ENCODE measurements at places on chromosomes 7 and 10.

GRCh38 chr10:95571390-95571789, 10.2 kb upstream of the SORBS1 start:
- no peak for DNase-seq

DNA sequence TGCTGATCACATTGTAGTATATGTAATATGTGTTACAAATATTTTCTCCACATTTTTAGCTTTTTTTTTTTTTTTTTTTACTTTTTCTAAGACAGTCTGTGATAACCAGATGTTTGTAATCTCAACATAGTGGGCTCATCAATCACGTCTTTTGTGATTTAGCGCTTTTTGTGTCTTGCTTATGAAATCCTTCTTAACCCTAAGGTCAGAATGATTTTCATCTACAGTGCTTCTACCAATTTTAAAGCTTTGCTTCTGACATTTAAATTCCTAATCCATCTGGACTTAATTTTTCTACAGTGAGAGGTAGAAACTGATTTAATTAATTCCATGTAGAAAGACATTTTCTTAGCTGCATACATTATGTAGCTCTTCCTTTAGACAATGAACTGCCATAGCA, 626.4 kb downstream of the TNS3 start:
- DNase-seq: no peak

DNA sequence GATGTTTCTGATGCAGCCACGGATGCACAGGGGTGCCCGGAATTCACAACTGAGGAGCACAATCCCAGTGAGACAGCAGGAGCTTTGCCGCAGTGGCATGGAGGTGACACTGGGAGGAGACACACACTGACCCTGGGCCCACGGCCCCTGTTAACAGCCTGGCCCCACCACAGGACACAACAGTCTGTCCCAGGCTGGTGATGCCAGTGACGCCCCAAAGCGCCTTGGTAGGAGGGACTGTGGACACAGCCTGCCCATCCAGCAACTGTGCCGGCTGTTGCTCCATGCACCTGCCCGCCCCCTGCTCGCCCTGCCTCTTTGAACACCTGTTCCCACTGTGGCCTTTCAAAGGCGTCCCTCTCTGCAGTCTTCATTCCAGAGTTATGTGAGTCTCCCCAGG, 49.8 kb downstream of the KLF6 start:
- no peak for DNase-seq

- no peak for DNase-seq
These were observed 149.4 kb downstream of the DNAJB6 start for GRCh38 chr7:157486007-157486755.

DNA sequence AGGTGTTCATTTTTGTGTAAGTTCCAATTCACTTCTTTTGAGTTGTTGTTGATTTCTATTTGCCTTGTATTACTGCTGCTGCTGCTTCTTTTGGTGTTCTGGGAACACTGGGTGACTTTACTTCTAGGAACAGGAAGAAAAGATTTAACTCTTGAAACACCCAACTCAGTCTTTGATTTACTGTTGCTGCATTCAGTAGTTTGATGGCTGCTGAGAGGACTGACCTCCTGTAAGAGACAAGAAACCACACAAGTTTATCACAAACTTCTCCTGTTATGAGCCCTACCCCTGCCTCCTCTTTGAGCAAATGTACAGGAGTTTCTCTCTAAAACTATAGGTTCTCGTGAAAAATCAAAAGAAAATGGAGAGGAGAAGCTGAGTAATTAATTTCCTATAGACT, 161.7 kb downstream of the CTTNBP2 start:
- no peak for DNase-seq

GRCh38 chr10:79142064-79142491, 73.3 kb downstream of the ZMIZ1 start:
- peak; percentile 69 for DNase-seq

DNA sequence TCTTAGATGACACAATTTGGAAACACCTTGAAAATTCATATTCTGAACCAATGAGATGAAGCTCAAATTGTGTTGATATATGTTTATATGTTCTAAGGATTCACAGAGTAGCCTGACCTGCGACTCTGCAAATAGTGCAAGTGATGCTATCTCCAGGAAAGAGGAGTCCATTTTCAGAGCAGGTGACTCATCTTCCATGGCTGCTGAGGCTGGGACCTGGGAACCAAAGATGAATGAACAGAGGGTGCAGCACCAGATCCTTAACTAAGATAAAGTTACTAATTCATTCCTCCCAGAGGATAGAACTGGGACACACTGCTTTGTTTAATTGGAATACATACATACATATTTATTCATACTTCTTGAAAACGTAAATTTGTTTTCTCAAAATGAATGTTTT, 240.6 kb upstream of the SEMA3C start:
- DNase-seq: peak; percentile 59

- DNase-seq: no peak
These were observed 9.0 kb downstream of the CYP2W1 start for GRCh38 chr7:991729-992656.

DNA sequence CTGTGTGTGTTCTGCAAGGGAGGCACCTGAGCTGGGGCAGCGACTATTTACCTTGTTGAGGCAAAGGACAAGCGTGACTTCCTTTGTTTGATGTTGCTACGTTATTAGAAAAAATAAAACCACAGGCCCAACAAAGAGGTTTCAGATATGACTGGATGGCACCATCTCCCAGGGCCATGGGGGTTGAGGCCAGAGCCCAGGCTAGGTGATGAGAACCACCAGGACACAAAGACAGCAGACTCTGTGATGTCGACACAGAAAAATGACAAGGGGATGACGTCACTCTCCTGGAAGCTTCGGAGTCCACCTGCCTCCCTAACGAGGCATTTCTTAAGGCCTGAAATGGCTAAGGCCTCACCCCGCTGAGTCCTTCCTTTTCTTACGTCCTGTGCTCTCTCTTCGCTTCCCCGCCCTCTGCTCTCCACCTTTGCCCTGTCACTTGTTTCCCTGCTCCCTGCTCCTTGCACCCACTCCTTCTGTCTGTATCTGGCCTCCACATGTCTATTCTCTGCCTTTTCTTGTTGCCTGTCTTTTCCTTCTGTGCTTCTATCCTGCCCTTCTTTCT, 83.0 kb upstream of the ADRB1 start:
- DNase-seq: no peak

GRCh38 chr7:17126413-17127268, 171.8 kb upstream of the AHR start:
- peak; percentile 54 for DNase-seq

DNA sequence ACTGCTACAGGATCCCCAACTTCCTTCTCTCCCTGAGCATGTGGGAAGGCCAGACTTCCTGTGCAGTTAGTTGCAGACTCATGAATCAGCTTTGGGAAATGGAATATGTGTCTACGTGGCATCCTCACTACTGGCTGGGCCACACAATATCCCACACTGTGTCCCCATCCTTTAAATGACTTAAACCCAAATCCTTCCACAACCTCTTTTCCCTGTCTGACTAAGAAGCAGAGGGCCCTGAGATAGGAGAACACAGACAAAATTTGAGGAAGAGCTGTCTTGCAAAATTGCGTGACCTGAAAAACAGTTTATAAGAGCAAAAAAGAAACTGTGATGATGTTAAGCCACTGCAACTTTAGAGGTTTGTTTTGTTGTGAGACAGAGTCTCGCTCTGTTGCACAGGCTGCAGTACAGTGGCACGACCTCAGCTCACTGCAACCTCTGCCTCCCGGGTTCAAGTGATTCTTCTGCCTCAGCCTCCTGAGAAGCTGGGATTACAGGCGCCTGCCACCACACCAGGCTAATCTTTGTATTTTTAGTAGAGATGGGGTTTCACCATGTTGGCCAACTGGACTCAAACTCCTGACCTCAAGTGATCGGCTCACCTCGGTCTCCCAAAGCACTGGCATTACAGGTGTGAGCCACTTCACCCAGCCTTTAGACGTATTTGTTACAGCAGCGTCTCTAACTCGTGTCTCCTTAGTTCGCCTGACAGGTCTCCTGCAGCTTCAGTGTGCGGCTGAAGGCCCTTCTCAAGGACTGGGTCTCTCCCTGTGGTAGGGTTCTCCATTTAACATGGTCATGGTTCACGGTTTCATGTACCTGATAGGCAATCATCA, 46.9 kb upstream of the SFMBT2 start:
- DNase-seq: no peak

DNA sequence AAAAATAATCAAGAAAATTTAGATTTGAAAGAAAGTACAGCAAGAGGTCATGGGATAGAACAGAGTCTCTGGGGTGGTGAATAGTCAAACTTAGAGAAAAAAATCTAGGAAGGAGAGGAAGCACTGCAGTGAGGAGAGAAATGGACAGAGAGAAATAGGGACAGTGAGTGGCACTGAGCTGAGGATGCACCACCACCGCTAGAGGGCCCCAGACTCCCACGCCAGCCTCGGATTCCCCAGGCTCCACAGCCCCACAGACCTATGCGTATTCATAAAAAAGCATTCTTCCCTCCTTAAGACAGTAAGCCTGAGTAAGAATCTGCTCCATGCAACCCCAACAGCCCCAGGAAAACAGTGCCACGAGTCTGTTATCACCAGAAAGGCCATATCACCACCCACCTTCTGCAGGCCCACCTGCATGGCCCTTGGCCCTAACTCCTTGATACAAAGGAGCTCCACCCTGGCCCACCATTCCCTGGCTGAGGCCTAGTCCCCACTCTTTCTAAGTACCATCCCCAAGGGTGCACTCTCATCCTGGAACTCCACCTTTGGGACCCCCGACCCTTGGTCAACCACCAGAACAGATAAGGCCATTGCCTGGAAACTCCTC, 91.0 kb downstream of the ALOX5 start:
- peak; percentile 87 for DNase-seq

DNA sequence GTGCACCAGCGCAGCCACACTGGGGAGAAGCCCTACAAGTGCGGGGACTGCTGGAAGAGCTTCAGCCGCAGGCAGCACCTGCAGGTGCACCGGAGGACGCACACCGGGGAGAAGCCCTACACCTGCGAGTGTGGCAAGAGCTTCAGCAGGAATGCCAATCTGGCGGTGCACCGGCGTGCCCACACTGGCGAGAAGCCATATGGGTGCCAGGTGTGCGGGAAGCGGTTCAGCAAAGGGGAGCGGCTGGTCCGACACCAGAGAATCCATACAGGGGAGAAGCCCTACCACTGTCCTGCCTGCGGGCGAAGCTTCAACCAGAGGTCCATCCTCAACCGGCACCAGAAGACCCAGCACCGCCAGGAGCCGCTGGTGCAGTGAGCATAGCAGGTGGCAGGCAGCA, 12.9 kb downstream of the ZSCAN25 start:
- DNase-seq: no peak

DNA sequence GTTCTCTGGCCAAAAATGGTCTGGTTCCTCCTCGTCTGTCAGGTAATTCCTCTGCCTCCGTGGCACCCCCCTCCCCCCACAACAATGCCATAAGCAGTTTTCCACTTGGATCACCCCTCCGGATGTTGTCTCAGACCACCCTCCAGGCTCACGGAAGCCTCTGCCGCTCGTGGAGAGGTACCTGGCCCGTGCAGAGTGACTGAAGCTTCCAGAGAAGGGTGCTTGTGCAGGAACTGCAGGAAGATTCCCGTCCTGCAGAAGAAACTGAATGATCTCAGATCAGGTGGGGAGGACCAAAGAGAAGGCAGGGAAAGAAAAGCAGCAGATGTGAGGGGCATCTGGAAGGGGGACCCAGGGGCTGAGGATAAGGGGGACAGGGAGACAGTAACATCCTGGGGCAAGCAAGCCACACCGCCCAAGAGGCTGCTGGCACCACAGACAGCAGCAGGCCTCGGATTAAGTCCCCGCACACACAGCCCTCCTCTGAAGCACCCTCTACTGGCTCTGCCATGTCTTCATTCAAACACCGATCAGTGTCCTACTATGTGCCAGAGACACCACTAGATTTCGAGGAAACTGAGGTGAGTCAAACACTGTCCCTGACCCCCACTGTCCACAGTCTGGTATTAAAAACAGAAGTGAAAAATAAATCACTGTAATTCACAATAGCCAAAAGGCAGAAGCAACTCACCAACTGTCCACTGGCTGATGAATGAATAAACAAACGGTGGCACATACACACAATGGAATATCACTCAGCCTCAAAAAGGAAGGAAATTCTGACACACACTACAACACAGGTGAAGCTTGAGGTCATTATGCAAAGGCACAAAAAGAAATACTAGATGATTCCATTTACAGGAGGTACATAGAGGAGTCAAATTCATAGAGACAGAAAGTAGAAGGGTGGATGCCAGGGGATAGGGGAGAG, 26.4 kb downstream of the KIAA1549 start:
- no peak for DNase-seq

GRCh38 chr7:95874129-95874528, 101.8 kb downstream of the DYNC1I1 start:
- no peak for DNase-seq

- peak; percentile 14 for DNase-seq
These were observed 10.7 kb downstream of the PEX1 start for GRCh38 chr7:92517631-92518030.

- DNase-seq: no peak
These were observed 183.4 kb downstream of the HTR7 start for GRCh38 chr10:90674461-90674860.

GRCh38 chr7:54689394-54690049, 69.5 kb downstream of the SEC61G start:
- DNase-seq: peak; percentile 4

- no peak for DNase-seq
These were observed 107.7 kb upstream of the RET start for GRCh38 chr10:42969147-42969546.

GRCh38 chr7:41047789-41048191, 655.1 kb downstream of the INHBA start:
- peak; percentile 57 for DNase-seq

- peak; percentile 50 for DNase-seq
These were observed 23.6 kb downstream of the PDIA4 start for GRCh38 chr7:149004405-149005370.

- DNase-seq: peak; percentile 77
These were observed 29.3 kb downstream of the TNS3 start for GRCh38 chr7:47552621-47553020.

GRCh38 chr7:49580000-49580399, 193.4 kb upstream of the VWC2 start:
- no peak for DNase-seq

DNA sequence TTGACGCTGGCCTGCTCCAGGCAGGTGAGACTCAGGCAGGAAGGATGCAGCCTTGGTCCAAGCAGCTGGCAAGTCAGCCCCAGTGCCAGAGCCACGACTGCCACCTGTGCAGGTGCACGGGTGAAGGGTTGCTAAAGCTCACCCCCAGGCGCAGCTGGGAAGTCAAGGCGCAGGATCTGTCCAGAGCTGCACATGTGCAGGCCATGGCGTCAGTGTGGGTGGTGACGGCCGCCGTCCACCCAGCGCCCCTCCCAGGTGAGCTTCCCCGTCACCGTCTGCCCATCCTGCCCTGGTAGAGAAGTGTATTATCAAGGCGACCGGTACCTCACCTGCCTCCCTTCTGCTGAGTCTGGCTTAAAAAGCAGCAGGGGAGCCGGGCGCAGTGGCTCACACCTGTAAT, 110.1 kb downstream of the MAD1L1 start:
- DNase-seq: no peak

- no peak for DNase-seq
These were observed 76.6 kb upstream of the PTPRZ1 start for GRCh38 chr7:121796381-121796780.

GRCh38 chr10:60376221-60377041, 13.2 kb downstream of the ANK3 start:
- DNase-seq: no peak
